AG04449 (cell line): ENCODE measurements at places on chromosomes 3 and 15.

DNA sequence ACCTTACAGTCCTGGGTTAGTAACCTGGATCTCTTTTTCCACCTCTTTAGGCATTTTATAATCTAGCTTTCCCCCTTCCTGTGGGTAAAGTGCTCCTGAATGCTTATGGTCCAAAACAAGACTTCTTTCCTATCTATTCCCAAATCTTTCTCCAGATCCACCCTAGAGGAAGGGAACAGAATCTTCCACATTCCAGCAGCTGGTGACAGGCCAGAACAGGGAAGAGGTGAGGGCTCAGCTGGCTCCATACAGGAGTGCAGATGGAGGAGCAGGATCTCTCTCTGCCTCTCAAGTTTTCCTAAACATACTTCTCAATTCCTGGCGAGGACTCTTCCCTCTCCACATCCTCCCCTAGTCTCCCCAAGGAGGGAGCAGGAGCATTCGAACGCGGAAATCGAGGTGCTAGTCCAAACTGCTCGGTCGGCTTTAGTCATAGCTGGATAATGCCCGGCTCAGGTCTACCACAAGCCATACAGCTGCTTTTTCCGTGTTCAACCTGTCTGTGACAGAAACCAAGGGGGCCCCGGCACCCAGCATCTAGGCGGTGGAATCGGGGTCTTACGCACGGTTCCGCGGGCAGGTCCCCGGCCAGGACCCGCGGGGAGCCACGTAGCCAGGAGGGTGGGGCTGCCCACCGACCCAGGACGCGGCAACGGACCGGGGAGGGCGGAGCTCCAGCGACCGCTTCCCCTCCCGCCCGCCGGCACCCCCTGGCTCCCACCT lies 4.0 kb downstream of the RASSF1 start:
- no peak for DNase-seq

- no peak for DNase-seq
Observed at GRCh38 chr3:23991683-23992628, 46.9 kb downstream of the NR1D2 start.

- DNase-seq: peak; percentile 95
Observed at GRCh38 chr15:67178569-67179210, 75.8 kb downstream of the AAGAB start.

DNA sequence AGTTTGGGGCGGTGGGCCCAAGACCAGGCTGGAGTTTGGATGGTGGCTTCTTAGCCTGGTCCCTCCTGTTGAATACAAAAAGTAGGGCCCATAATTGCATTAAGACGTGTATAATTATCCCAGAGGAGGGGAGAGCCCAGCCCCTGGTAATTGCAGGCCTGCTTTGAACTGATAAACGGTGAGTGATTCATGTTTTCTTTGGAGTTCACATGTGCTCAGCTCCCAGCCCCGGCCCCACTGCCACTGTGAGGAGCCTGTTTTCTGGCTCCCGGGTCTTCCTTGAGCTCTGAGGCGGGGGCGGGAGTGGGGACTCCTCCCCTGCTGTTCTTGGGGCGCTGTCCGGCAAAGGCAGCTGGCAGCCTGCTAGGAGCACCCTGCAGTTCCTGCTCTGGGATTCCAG lies 3.1 kb downstream of the PLXNA1 start:
- no peak for DNase-seq

- DNase-seq: no peak
Observed at GRCh38 chr3:121974601-121975111, 47.4 kb downstream of the ILDR1 start.

- no peak for DNase-seq
Observed at GRCh38 chr15:61479613-61480012, 250.5 kb upstream of the RORA start.

- no peak for DNase-seq
Observed at GRCh38 chr3:14933820-14934425, 13.5 kb upstream of the NR2C2 start.

DNA sequence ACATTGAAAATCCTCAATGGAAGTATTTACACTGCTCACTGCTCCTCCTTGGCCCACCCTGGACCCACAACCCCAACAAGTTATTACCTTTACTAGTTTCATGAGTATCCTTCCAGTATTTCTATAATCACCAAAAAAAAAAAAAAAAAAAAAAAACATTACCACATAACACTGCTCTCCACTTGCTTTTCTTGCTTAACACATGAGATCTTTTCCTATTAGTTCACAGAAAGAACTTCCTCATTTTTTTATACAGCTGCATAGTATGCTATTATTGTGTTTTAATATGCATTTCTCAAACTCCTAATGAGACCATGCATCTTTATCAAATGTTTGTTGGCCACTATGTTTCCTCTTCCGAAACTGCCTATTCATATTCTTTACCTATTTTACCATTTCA lies 14.6 kb downstream of the GABPB1 start:
- DNase-seq: no peak
